ENCODE measurements at places on chromosomes 2 and 18. TPM values are rescaled to one million over a fixed set of nuclear protein-coding genes. Genes with fewer than 3 reads are reported as not detected.
A peak's percentile ranks its signal among the peaks of the same experiment; 100 is the strongest.

Gene SPOPL
- total RNA-seq, result 9.9 TPM

Gene RNF125
- total RNA-seq, result 0.87 TPM

Gene AKAIN1
- total RNA-seq, result not detected

GRCh38 chr18:31516437-31516836, 18.5 kb downstream of the DSG2 start:
- DNase-seq, result no peak

Gene ACTG2
- total RNA-seq, result 173 TPM

Gene PSMD14
- 48.5 TPM for total RNA-seq

- DNase-seq, result no peak
These were observed 46.1 kb upstream of the STPG4 start for GRCh38 chr2:47201224-47201623.

Gene CCNYL1
- total RNA-seq, result 24.7 TPM

GRCh38 chr2:36380624-36381481, 25.3 kb downstream of the CRIM1 start:
- DNase-seq, result no peak

DNA sequence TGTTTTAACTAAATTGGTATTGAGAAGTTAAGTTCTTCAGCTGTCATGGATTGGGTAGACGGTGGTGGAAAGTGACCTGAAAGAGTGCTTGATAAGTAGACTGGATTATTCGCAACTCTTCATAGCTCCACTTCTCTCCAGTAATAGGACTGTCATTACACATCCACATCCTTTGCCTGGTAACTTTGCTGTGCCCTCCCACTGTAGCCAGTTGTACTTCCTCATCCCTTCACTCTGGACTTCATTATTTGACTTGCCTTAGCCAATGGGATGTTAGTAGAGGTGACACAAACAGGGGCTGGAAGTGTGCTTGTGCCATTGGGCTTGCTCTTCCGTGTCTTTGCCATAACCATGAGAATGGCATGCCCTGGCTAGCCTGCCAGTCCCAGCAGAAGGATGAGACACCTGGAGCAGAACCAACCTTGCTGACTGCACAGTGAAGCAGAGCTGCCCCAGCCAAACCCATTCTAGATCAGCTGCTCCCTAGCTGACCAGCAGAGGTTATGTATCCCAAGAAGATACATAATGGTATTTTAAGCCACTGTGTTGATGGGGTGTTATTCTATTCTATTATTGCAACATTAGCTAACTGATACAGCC, 16.9 kb downstream of the QPCT start:
- no peak for DNase-seq

DNA sequence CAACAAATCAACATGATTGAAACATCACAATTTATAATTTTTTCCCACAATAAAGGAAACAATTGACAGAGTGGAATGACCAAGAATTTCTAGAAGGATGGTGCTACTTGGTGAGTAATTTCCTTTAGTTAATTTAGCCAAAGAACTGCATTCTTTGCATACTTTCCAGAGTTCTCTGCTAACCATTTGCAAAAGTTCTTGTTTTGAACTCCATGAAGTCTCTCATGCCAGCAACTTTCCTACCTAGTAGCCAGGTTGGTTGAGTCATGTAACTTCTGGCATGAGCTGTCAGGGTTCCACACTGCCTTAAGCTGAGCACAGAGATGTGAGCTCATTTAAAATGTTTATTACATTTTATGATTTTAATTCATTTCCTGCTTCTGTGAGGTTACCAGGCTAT, 539.6 kb downstream of the PID1 start:
- DNase-seq, result no peak

DNA sequence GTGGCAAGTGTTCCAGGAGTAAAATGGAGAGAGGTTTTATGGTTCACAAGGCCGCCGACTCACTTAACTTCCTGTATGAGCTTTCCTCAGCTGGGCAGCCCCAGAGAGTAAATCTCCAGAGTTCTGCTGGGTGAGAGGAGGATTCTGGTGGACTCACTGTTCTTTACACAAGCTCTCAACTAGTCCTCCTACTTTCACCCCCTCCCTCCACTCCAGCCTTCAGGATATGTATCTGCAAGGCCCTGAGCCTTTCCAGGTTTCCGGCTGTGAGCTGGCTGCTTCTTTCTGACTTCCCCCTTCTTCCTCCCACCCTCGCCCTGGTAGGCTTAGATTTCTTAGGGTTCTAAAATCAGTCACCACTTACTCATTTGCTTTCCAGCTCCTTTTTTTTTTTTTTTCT, 34.0 kb downstream of the EML6 start:
- no peak for DNase-seq

DNA sequence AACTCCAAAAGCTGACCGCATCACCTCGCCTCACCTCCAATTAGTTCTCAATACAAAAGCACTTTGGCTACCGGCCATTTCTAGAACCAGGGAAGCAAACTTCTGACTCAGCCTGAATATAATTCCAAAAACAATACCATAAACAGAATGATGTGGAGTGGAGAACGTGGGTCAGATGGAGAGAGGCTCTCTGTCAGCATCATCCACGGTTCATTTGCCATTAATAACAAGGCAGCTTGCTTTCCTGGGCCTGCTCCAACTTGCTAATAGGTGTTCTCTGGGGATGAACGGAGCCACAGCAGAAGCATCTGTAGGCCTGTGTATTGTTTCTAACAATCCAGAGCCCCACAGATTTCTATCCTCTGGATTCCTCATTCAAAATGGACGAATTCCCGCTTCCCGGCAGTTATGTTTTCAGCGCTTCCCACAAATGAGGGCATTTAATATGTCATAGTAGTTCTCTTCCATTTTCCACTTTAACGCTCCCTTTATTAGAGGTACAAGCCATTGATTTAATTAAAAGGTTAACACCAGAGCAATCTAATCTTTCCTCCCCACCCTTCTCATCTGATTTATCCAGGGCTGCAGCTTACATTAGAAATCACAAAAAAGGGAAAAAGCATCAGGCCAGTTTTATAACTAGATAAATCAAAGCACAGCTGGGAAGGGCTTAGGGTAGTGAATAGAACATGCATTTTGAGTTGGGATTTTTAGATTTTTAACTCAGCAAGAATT, 23.2 kb upstream of the CNTNAP5 start:
- no peak for DNase-seq

- no peak for DNase-seq
These were observed 937 bp downstream of the EGR4 start for GRCh38 chr2:73292316-73292905.

Gene C2orf92
- 10.0 TPM for total RNA-seq

Gene RFTN2
- total RNA-seq, result 28.5 TPM

DNA sequence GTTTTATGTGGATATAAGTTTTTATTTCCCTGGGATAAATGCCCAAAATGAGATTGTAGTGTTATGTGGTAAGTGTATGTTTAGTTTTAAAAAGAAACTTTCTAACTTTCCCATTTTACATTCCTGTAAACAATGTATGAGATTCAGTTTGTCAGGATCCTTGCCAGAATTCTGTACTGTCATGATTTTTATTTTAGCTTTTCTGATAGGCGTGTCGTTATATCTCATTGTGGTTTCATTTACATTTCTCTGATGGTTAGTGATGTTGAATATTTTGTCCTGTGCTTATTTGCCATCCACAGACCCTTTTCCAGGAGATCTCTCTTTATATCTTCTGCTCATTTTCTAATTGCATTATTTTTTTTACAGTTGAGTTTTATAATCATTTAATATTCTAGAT, 245.6 kb upstream of the CDH2 start:
- DNase-seq, result no peak

Gene DYNAP
- total RNA-seq, result not detected

DNA sequence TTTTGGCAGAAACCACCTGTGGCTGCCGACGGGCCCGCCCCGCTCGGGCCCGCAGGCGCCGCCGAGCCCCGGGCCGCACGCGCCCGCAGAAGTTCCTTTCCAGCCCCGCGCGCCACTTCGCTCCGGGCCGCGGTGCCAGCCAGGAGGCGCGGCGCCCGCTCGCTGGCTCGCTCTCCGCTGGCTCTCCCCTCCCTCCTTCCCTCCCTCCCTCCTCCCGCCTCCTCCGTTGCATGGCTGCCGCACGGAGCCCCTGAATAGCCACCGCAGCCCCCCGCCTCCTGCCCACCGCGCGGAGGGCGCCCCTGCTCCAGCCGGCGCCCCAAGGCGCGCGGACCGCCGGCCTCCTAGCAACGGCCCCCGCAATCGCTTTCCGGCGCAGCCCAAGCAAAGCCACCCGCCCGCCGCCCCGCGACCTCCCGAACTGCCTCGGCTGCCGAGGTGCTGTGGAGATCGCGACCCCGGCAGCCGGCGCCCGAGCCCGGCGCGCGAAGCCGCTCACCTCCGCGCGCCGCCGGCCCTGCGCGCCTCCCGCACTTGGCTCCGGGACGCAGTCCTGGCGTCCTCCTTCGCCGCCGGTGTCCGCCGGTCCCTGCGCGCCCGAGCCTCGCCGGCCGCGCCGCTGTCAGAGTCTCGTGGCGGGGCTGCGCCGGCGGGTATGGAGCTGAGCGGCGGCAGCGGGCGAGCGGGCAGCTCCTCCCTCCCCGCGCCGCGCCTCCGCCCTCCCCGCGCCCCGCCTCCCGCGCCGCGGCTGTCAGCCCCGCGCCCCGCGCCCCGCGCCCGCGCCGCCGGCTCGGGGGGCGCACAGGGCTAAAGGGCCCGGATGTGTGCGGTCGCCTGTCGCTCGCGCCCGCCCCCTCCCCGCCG, at the start of gene ZBTB7C:
Gene ZBTB7C (minus strand): TSS at position 657 of the 864 bp plus-strand sequence.
- no peak for DNase-seq

DNA sequence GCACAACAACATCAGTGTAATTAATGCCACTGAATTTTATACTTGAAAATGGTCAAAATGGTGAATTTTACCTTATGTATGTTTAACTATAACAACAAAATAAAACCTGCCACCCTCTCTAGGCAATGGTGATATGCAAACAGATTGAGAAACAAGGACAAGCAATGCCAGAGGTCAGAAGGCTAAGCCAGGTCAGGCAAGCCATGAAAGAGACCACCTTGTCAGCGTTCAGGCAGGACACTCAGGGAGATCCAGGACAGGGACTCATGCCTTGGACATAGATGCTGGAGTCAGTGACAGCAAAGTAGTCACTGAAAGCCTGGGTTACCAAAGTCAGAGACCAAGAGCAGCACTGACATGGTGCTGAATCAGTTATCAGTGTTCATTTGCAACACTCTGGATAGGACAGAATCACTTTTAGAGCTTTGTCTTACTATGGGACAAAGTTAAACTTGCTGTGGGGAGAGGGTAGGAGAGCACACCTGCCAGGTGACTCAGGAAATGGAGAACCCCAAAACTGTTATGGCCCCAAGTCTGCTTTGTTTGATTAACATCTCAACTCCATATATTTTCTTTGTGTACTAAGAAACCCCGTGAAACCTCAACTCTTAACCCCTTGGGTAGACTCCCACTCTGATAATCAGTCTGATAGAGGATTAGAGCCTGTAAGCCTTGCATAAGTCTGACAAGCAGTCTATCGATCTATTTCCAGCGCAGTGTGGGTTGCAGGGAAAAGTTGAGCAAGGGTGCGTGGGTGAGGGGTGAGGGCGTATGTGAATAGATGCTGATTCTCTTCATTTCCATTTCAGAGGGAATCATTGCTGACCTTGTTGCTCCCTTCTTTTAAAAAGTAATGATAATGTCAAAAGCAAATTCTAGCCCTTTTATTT, 48.7 kb upstream of the ZNF385B start:
- DNase-seq, result no peak

- DNase-seq, result no peak
These were observed 424.1 kb upstream of the ZEB2 start for GRCh38 chr2:144943986-144944385.

Gene CAPN13
- total RNA-seq, result not detected

- DNase-seq, result no peak
These were observed 213.2 kb downstream of the RBM43 start for GRCh38 chr2:151048331-151049054.

GRCh38 chr2:203562268-203562667, 27.2 kb upstream of the RAPH1 start:
- no peak for DNase-seq

GRCh38 chr2:172462373-172462848, 35.0 kb downstream of the ITGA6 start:
- DNase-seq, result no peak

DNA sequence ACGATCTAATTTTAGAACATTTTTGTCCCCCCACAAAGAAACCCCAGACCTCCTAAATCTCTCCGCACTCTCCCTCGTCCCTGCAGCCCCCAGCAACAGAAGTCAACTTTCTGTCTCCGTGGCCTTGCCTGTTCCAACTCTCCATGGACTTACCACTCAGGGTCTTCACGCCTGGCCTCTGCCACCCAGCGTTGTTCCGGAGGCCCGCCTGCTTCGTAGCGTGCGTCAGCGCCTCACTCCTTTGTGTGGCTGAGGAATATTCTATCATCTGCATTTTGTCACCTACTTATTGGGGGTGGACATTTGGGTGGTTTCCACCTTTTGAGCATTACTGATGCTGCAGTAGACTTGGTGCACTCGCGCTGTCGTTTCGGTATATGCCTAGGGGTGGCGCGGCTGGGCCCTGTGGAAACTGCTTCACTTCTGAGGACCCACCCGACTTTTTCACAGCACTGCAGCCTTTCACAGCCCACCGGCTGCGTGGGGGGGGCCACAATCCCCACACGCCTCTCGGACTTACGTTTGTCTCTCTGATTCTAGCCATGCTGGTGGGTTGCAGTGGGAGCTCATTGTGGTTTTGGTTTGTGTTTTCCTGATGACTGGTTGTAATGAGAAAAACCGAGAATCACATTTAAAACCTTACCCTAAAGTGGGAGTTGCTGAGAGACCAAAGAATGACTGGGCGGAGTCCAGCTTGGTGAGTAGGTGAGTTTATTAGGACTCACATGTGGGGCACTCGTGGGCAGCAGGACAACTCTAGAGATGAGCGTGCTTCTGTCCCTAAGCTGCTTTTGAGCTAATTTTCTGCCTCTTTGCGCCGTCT, 1.4 kb upstream of the HSBP1L1 start:
- DNase-seq, result peak; percentile 37

DNA sequence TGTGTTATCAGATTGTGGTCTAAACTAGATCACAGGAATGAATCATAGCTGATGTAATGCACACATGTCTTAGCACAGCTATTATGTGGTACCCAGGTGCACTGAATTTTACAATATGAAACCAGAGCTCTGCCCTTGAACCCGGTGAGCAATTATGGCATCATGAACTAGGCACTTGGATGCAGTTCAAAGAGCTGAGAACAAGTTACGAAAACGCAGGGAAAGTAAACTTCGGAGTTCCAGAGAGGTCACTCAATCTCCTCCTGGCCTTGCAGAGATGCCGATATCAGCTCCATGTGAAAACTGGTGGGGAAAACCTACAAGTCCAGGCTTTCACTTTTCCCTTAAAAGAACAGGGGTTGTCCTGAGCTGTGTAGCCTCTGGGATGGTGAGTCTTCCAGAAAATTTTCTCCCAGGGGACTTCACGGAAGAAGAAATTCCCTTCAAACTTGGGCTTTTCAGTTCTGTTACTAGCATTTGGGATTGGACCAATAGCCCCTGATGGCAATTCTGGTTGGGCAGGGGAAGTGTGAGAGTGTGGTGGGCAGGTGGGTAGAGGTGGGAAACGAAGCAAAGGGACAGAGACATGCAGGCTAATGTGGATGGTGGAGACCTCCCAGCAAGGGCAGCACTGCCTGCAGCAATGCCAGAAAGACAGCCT, 71.1 kb upstream of the SH3BP4 start:
- DNase-seq, result no peak

- DNase-seq, result no peak
These were observed 294.3 kb upstream of the EPAS1 start for GRCh38 chr2:46002947-46003346.

Gene MEP1B
- not detected for total RNA-seq

Data from chondrocyte (in vitro differentiated cells).